ENCODE measurements at places on chromosomes 6 and 20. TPM values are rescaled to one million over a fixed set of nuclear protein-coding genes. Genes with fewer than 3 reads are reported as not detected.

HIVEP2 gene
- total RNA-seq: 1.9 TPM

SLC35D3 gene
- total RNA-seq: not detected

ULBP3 gene
- total RNA-seq: 9.2 TPM

FAXC gene
- total RNA-seq: 0.56 TPM

BPIFA1 gene
- total RNA-seq: not detected

FOXF2 gene
- not detected for total RNA-seq

C6orf52 gene
- not detected for total RNA-seq

SLC17A1 gene
- total RNA-seq: not detected

SF3B5 gene
- 107 TPM for total RNA-seq

CTSA gene
- 49.5 TPM for total RNA-seq

ADGRB3 gene
- under 0.01 TPM for total RNA-seq

IRF4 gene
- total RNA-seq: not detected

EEF1A1 gene
- 25,321 TPM for total RNA-seq

GHRH gene
- total RNA-seq: not detected

LMBRD1 gene
- 16.8 TPM for total RNA-seq

HTR1E gene
- total RNA-seq: not detected

C2 gene
- total RNA-seq: 0.19 TPM

PARD6B gene
- 0.27 TPM for total RNA-seq

AGPAT1 gene
- total RNA-seq: 13.0 TPM

CD24 gene
- total RNA-seq: 2.7 TPM

HRH3 gene
- total RNA-seq: not detected

RBBP8NL gene
- not detected for total RNA-seq

ZNF341 gene
- 1.1 TPM for total RNA-seq

PGC gene
- not detected for total RNA-seq

ELOVL2 gene
- total RNA-seq: not detected

IBTK gene
- total RNA-seq: 38.0 TPM

LIN28B gene
- total RNA-seq: not detected

HS3ST5 gene
- not detected for total RNA-seq

PI16 gene
- 3.5 TPM for total RNA-seq

ANKRD6 gene
- 3.9 TPM for total RNA-seq

MEI4 gene
- under 0.01 TPM for total RNA-seq

BTN1A1 gene
- total RNA-seq: not detected

EFCAB8 gene
- 0.27 TPM for total RNA-seq

MPIG6B gene
- not detected for total RNA-seq

STMND1 gene
- total RNA-seq: not detected

CTCFL gene
- total RNA-seq: not detected

NOTCH4 gene
- 60.4 TPM for total RNA-seq

HLA-DOB gene
- total RNA-seq: not detected

SMLR1 gene
- total RNA-seq: not detected

UNC5CL gene
- not detected for total RNA-seq

TSBP1 gene
- total RNA-seq: under 0.01 TPM

TRAPPC3L gene
- 0.09 TPM for total RNA-seq

NKX2-2 gene
- not detected for total RNA-seq

ENPP5 gene
- total RNA-seq: not detected

ASIP gene
- total RNA-seq: not detected

RBM39 gene
- 347 TPM for total RNA-seq

HSP90AB1 gene
- total RNA-seq: 710 TPM

IPCEF1 gene
- total RNA-seq: 0.09 TPM

MED23 gene
- 32.5 TPM for total RNA-seq

CST2 gene
- total RNA-seq: not detected

TCF19 gene
- total RNA-seq: 17.5 TPM

TCF21 gene
- total RNA-seq: not detected

SUMO4 gene
- 1.1 TPM for total RNA-seq
